Renal cortical epithelial cell (primary cell): ENCODE measurements at places on chromosomes 2 and 18.

DNA sequence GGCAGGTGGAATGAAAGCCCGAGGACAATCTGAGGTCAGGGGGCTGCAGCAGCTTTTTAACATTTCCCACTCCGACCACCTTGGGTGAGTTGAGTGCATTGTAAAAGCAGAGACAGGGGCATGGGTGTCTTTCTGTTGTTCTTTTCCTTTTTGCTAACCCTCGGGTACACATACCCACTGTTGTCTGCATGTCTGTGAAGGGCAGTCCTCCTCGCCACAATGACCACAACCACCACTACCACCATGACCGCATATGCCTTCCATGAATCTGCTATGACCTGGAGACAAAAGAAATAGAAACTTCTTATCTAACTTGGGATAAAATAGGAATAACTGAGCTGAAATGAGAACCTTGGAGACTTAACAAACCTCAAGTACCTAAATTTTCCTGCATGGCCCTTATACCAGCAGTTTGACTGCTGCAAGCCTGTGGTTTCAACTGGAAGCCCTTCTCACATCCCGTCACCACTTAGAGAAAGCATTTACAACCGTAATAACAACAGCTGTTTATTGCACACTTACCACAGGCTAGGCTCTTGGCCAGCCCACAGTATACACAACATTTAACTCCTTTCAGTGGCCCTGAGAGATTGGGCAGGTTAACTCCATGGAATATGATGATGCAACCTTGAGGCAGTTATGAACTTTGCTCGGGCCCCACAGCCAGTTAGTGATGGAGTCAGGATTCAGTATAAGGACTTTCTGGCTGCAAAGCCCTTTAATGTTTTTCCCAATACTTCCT lies 80.3 kb downstream of the GYPC start:
- DNase-seq, result no peak

DNA sequence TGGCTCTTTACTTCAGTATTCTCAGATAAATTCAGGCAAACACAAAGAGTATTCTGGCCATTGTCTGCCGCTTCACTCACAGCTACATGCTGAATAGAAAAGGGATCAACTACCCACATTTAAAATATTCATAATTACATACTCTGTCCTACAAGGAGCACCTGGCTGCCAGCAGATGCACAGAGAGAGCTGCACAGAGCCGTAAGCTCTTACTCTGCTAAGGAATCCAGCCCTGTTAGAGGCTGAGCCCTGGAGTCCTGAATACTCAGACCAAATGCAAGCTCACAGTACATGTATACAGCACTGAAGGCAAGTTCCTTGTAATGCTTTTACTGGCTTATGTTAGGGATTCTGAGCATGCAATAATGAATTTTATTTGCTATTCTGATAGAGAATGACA lies 80.3 kb downstream of the FTCDNL1 start:
- no peak for DNase-seq

GRCh38 chr2:73997813-73998212 lies 13.1 kb downstream of the TET3 start:
- no peak for DNase-seq

GRCh38 chr2:216765761-216766262 lies 70.5 kb upstream of the IGFBP5 start:
- DNase-seq, result peak; percentile 54

GRCh38 chr2:213147538-213147937 lies 3.9 kb downstream of the IKZF2 start:
- DNase-seq, result no peak

DNA sequence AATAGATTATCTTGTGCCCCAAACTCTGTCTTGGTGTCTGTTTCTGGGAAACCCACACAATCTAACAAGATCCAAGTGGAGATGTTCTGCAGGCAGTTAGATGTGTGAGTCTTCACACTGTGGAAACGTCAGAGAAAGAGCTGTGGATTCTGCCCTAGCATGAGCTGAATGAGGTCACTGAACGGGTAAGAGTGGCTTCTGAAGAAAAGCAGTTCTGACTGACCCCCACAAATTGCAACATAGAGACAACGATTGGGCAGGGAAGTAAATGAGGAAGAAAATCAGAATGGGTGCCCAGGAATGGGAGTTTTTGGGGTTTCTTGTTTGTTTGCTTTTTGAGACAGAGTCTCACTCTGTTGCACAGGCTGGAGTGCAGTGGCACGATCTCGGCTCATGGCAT lies 12.9 kb upstream of the RPL37A start:
- DNase-seq, result no peak

- no peak for DNase-seq
Measured at GRCh38 chr2:3200420-3200939, 177.1 kb downstream of the EIPR1 start.

DNA sequence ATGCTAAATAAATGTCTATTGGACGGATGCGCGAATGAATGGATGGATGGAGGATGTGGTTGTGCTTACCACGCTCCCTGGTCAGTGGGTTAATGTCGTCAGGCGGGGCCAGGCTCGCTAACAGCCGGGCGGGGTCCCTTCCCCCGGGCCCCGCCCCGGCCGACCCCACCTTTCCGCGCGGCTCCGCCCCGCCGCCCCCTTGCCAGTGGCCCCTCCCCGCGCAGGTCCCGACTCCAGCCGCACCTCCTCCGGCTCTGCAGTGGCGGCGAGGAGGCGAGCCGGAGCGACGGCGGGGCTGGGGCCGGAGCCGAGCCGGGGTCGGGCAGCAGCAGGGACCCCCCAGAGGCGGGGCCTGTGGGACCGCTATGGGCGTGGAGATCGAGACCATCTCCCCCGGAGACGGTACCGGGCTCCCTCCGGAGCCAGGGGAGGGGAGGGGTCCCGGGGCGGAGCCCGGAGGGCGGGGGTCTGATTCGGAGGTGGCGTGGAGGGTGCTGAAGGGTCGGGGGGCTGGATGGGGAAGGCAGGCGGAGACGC lies at the start of gene FKBP1B:
Gene FKBP1B, plus strand, starts transcription at position 257 of the 537 bp plus-strand sequence. Its CDS starts 109 bp downstream, at position 366.
- DNase-seq, result peak; percentile 31

DNA sequence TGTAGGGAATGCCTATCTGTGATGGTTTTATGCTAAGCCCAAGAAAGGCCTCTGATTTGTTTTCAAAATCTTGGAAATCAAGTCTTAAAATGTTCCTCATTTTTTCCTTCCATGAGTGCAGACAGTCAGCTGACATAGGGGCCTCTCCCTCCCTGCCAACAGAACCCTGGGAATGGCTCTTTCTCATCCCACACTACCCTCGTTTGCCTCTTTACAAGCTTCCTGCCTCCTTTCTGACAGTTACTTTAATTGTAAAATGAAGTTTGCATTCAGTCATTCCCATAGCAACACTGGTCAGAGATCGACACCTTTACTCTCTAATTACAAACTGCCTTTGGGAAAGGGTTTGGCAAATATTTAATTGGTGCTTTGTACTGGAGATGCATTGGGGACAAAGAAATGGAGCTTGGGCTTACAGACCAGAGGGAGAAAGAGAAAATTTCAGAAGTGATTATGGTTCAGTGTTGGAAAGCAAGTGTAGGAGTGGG lies 25.4 kb downstream of the KIF5C start:
- no peak for DNase-seq

DNA sequence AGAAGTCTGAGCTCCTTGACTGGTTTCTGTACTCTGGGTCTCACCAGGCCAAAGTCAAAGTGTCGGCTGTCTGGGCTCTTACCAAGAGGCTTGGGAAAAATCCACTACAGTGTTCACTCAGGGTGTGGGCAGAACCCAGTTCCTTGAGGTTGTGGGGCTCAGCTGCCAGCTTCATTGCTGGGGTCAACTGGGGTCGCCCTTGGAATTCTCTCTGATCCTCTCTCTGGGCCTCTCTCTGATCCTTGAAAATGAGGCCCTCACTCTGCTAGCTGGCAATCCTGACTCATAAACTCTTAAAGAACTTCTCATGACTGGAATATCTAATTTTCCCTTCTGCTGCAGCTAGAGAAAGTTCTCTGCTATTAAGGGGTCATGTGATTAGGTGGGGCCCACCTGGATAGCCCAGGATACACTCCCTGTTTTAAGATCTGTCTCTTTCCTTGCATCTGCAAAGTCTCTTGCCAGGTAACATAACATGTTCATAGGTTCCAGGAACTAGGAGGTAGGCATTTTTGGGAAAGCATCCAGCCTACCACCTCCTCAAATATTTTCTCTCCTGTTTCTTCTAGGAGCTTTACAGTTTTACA lies 66.3 kb downstream of the SP110 start:
- peak; percentile 53 for DNase-seq

DNA sequence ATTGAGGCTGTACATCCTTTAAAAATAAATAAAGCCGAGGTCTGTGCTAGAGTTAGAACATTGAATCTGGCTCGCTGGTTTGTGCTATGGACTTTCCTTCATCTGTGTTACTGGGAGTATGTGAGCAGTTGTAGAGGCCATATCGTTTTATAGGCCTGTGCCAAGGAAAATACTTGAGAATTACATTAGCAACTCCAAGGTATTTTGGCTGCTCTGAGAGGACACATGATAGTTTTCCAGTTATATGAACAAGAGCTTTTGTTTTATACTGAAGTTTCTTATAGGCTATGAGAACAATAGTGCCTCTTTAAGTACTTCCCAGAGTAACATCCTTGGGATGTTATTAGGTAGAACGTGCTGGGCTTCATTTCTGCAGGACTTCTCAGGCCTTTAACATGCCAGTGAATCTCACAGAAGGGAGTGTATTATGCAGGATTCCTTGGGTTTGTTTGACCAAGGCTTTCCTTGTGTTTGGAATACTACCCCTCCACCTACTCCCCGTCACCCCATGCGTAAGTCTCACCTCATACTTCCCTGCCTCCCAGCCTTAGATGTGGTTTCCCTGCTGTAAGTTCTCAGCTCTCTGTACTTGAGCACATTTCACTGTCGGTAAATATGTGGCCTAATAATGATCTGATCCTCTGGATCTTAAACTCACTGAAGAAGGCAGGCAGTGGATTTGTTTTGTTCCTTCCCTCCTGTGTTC lies 21.0 kb downstream of the TCF7L1 start:
- no peak for DNase-seq

GRCh38 chr2:9380702-9381628 lies 42.4 kb downstream of the ITGB1BP1 start:
- DNase-seq, result peak; percentile 94

DNA sequence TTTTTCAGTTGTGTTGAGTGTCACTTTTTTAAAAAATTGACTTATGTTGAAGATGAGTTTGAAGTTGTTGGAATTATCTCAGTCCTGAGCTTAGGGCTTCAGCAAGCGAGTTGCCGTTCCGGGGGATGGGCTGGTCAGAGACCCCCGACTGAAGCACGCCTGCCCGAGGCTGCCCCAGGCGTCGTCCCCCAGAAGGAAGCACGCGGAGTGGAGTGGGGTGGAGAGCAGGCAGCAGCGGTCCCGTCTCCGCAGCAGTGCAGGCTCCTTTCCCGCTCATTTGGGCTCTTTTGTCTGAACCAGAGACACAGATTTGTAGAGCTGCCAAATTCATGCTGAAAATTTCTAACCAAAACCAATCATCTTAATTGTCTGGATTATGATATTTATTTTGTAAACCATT lies 33.7 kb downstream of the NFATC1 start:
- DNase-seq, result no peak
